Choroid plexus epithelial cell (primary cell): ENCODE measurements at places on chromosomes 16 and 17.

DNA sequence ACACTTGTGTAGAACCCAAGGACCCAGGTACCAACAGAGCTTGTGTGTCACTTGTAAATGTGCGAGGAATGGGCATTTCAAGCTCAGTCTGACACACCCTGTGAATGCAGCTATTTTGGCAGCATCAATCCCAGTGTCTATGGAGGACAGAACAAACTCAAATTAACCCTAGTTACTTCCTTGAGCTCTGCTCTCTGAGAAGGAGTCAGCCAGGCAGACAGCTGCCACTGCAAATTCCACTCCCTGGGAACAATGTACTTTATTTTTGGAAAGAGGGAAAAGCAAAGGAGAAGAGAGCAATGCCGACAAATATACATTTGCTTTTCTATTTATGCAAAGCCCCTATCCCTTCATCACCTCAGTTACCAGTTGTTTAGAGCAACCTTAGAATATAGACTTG is 48.4 kb upstream of the NOG start:
- no peak for DNase-seq

DNA sequence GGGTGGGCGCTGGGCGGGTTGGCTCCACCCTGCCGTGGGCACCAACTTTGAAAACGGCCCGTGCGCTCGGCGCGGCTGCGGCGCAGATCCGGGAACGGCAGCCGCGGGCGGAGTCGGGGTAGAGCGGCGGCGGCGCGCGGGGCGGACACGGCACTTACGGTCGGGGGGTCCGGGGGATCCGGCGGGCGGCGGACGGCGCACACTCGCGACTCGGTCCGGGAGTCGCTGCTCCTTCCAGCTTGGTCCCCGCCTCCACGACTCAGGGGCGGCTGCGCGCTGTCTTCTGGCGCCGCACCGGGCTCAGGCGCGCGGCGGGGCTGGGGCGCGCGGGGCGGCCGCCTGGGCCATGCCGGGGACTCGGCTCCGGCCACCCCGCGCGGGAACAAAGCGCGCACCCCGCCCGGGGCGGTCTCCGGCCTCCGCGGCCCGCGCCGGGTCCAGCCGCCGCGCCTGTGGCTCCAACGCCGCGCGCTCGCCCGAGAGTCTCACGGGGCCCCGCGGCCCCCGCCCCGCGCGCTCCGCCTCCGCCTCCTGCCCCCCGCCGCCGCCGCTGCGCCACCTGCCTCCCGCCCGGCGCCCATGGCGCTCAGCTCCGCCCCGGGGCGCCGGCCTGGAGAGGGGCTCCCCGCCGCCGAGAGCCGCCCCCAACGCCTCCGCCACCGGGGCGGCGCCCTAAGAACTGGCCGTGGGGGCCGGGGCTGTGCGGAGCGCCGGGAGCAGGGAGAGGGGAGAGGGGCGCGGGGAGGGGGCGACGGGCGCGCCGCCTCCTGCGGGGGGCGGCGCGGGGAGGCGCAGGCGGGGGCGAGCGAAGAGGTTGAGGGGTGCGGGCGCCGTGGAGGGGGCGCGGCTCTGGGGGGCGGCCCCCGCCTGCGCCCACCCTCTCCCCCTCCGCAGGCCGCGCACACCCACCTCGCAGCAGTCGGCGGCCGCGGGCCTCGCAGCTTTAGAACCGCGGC is 35.9 kb downstream of the CBFA2T3 start:
- no peak for DNase-seq

DNA sequence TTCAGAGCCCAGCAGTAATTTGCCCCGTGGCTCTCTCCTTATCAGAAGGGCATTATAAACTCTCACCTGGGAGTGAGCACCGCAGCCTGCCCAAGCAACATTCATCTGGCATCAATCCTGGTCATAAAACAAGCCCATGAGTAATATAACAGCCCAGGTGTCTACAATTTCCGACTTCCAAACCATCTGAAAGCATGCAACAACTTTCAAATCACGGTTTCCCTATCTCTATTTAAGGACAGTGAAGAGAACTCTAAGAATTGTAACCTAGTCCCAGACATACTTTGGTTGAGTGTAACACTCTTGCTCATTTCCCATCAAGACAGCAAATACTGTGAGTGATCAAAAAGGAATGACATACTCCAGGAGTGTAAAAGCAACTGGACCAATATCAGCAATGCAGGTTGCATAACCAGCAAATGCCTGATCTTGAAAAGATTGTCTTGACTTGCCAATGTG is 487.4 kb upstream of the SOX9 start:
- peak; percentile 83 for DNase-seq

- peak; percentile 73 for DNase-seq
Observed at GRCh38 chr17:59963738-59964481, 630 bp downstream of the RNFT1 start.

- peak; percentile 4 for DNase-seq
Observed at GRCh38 chr16:63613701-63614100, 1508.2 kb downstream of the CDH11 start.

- no peak for DNase-seq
Observed at GRCh38 chr17:39772987-39773934, 35.5 kb downstream of the GRB7 start.

- peak; percentile 24 for DNase-seq
Observed at GRCh38 chr17:79789943-79790804, 6.7 kb downstream of the CBX8 start.

DNA sequence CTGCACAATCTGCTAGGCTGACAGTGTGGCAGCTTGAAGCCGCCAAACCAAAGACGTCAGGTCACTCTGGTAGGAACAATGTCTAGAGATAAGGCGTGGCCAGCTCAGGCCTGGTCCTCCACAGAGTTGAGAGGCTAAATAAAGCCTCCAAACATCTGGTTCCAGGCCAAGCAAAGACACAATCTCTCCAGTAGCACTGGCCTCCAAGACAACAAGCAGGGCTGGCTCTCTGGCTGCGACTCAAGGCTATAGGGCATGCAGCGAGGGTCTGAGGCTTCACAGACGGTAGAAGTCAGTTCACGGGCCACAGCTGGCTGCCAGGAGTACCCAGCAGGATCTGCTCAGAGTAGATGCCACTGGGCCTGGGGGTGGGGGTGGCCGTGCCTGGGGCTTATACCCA is 75.6 kb downstream of the ABR start:
- no peak for DNase-seq

GRCh38 chr16:78500659-78501270 is 401.3 kb downstream of the WWOX start:
- no peak for DNase-seq

GRCh38 chr16:12225255-12225654 is 248.7 kb downstream of the SNX29 start:
- no peak for DNase-seq

- DNase-seq, result no peak
Observed at GRCh38 chr16:3541527-3542155, 35.6 kb downstream of the NLRC3 start.

DNA sequence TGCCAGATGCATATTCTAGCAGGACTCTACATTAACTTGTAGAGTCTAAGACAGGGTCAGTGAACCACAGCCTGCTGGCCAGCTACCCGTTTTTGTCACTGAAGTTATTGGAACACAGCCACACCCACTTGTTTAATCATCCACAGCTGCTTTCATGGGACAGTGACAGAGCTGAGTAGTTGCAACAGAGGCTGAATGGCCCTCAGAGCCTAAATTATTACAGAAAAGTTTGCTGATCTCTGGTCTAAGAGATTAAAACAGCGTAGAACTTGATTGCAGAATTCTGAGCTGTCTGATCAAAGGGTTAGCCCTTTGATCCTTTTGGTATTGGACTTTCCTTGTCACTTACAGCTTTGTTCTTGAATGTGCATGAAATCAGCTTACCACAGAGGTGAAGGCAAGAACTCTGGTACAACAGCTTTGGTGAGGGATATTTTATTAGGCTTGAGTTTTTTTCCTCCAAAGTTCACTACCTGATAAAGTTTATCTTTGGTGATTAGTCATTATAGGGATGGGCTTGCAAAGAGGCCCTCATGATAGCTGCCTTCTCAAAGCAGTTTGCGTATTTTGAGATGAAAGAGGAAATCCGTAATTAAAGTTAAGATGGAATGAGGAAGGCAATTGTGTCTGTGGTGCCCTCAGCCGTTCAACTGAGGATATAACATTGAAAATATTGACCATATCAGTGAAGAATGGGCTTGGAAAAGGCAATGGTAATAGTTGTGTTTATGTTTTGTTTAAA is 23.6 kb downstream of the ALDH3A2 start:
- DNase-seq, result peak; percentile 14

DNA sequence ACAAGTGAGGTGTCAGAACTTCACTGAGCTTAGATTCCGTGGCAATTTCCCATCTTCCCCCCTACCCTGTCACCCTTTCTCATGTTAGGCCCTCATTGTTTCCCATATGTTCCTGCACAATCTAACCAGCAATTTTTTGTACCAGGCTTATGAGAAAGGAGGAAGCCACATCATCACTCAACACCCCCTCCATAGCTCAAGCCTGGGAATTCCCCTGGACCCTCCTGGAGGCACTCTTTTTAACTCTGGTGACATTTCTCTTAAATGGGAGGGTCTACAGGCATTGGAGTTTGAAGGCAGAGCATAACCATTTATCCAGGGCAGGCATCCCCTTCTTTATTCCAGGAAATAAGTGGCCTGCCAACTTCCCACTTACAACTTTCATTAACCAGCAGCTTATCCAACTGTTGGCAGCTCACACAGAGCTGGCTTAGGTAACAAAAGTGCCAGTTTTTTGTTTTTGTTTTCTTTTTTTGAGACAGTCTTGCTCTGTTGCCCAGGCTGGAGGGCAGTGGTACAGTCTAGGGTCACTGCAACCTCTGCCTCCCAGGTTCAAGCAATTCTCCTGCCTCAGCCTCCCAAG is 10.4 kb upstream of the GLG1 start:
- no peak for DNase-seq

GRCh38 chr17:36594626-36595401 is 3.1 kb downstream of the DHRS11 start:
- no peak for DNase-seq

GRCh38 chr17:58694302-58694701 is 1.9 kb downstream of the RAD51C start:
- DNase-seq, result no peak

GRCh38 chr16:27374221-27374803 is 27.7 kb upstream of the IL21R start:
- DNase-seq, result no peak

GRCh38 chr16:69823831-69824563 is 61.9 kb downstream of the WWP2 start:
- DNase-seq, result no peak

- peak; percentile 50 for DNase-seq
Observed at GRCh38 chr17:41367426-41368075, 2.1 kb downstream of the KRT33B start.

DNA sequence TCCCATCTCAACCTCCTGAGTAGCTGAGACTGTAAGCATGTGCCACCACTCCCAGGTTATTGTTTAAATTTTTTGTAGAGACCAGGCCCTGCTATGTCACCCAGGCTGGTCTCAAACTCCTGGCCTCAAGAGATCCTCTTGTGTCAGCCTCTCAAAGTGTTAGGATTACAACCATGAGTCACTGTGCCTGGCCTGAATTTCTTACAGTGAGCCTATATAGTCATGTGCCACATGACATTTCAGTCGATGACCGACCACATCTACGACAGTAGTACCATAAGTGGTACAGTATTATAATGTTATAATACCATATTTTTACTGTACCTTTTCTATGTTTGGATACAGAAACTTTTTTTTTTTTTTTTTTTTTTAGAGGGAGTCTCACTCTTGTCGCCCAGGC is 195.3 kb downstream of the STX8 start:
- no peak for DNase-seq

GRCh38 chr16:57089406-57089805 is 3.0 kb upstream of the CPNE2 start:
- no peak for DNase-seq

DNA sequence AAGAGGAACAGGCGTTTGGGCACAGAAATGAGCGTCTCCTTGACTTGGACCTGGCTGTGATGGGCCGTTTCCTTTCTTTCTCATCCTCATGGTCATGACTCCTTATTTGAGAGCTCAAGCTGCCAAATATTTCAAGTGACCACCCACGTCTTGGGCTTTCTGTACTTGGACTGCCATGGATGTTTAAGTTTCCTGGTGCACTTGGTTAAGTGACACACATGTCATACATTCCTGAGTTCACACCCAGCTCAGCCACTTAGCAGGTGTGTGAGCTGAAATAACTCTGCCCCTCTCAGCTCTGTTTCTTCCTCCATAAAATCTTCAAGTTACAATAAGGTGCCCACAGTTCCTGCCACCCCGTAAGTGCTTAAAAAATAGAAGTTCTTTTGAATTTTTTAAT is 114.5 kb downstream of the CLEC16A start:
- DNase-seq, result no peak

GRCh38 chr17:40279402-40279801 is 8.3 kb upstream of the CDC6 start:
- no peak for DNase-seq

DNA sequence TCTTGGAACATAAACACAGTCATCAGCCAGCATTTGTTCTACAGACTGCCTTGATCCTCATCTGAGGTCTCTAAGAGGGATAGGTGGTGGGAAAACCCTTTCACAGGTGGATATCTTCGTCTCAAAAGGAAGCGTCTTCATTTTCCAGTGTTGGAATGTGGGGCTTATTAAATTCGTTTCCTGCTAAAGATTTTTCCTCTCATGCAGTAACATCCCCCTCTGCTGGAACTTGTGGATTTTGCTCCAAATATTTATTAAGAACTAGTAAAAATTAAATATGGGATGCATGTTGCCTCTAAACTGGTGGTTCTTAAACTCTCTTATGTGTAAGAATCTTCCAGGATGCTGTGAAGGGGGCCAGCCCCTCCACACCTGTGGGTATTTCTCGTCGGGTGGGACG is 20.1 kb upstream of the MLYCD start:
- DNase-seq, result peak; percentile 75

DNA sequence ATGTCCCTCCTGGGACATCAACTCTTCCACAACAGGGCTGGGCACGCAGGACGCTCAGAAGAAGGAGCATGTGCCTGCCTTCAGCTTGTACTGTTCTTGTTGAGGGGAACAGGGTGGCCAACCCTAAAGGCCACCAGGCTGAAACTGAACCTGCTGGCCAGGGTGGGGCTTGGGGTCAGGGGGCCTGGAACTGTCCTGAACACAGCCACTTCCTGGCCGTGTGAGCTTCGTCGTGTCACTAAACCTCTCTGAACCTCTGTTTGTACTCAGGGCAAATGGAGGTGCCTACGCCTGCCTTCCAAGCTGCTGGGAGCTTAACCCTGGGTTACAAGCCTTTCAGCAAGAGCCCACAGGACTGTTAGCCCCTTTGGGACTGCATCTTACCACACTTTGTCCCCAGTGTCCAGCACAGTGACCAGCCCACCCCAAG is 6.7 kb downstream of the ARHGAP27 start:
- no peak for DNase-seq

DNA sequence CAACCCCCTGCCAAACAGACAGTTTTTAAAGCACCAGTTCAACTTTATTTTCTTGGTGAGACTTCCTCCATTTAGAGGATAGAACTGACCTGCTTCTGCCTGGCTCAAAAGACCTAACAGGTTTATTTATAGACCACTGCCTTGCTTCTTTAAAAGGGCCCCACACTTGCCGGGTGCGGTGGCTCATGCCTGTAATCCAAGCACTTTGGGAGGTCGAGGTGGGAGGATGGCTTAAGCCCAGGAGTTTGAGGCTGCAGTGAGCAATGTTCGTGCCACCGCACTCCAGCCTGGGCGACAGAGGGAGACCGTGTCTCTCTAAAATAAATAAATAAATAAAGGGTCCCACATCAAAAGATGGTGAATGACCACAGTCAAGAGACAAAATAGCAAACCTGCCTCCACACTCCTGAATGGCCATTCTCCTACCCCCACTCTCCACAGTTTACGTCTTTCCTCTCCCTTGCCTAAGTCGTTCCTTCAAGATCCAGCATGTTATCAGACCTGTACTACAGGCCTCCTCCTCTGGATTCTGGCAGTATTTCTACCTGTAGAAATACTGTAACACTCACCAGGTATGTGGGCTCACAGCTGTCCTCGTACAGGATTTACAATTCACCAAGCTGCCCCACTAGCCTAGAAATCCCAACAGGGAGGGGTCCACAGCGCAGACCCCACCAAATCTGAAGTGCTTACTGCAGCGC is 95.6 kb downstream of the SMG6 start:
- DNase-seq, result peak; percentile 31
